Caki2 (cell line): ENCODE measurements at places on chromosomes 11 and 22.

- DNase-seq = no peak
Observed at GRCh38 chr11:64728757-64729365, 5.9 kb upstream of the NRXN2 start.

DNA sequence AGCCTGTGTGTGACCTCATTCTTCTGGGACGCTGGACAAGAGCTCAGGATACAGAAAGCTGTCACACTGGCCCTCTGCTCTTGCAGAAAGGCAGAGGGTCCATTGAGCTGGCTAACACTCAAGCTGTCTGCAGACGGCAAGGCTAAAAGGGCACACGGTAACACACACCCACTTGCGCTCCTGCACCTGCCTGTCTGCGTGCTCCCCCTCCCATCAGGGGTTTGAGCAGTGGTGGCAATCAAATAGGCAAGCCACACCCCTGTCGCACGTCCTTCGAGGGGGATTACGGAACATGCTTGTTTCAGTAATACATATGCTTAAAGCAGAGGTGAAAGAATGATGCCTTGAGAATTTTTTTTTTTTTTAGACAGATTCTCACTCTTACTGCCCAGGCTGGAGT is 7.1 kb upstream of the QSER1 start:
- DNase-seq = no peak

DNA sequence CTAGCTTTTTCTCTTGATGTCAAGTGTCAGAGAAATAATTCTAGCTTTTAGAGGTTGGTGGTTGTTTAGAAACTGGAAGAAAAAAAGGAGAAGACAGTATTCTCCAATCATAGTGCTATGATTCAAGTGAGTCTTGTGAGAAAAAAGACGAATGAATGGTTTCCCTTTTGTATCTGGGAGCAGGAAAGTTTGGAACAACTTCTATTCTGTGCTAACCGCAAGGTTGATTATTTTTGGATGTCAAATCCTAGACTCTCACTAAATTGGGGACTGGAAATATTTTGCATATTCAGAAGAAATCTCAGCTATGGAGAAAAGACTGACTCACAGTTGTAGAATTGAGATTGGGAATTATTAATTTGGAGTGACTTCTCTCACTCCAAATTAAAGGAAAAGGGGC is 69.2 kb downstream of the SYT13 start:
- no peak for DNase-seq

DNA sequence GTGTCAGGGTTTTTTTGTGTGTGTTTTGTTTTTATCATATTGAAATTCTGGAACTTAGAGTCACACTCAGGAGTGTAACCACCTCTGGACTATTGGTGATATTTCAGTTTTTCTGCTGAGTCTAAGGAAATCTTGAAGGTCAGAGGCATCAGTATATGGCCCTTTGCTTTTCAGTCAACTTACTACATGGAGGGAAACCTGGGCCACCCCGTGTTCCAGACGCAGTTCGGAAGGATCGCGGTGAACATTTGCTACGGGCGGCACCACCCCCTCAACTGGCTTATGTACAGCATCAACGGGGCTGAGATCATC is 19.9 kb downstream of the UPB1 start:
- DNase-seq = no peak

- peak; percentile 50 for DNase-seq
Observed at GRCh38 chr11:114340311-114341131, 44.3 kb downstream of the NNMT start.

DNA sequence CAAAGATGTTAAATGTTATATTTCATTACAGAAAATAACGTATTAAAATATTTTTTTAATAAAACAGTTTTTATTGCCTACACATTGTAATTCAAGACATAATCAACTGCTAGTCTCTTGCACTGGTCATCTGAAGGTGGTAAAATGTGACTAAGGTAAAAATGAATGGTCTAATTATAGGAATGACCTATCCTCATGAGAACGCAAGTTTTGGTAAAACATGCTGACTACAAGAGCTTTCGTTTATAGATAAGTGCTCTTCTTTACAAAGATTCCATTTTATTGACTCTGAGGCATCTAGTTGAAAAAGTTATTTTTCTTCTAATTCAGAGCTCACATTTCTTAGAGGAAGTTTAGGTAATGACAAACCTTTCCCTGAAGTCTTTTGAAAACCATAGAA is 27.3 kb downstream of the LUZP2 start:
- no peak for DNase-seq

GRCh38 chr11:103471546-103471945 is 362.3 kb downstream of the DYNC2H1 start:
- DNase-seq = no peak

DNA sequence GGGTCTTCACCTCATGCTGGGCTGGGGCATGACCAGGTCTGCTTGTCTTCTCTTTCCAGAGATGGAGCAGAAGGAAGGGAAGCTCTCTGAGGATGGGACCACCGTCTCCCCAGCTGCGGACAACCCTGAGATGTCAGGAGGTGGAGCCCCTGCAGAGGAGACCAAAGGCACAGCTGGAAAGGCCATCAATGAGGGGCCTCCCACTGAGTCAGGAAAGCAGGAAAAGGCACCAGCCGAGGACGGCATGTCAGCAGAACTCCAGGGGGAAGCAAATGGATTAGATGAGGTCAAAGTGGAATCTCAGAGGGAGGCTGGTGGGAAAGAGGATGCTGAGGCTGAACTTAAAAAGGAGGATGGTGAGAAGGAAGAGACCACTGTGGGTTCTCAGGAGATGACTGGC is 5.2 kb downstream of the SMTNL1 start:
- no peak for DNase-seq

DNA sequence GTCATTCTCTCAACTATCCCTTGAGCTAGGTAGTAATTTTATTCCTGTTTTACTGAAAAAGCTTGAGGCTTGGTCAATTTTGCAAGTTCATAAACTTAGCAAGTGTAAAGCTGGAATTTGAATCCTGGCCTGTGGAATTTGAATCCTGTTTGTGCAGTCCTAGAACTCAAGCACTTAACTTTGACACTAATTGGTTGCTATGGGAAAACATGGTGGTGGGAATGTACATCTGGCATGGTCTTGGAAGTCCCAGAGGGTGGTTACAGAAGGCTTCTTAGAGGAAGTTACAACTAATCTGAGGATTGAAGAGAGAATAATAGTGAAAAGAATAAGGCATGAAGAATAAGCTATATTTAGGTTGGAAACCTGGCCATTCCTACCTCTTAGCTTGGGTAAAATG is 66.5 kb upstream of the LIN7C start:
- no peak for DNase-seq

DNA sequence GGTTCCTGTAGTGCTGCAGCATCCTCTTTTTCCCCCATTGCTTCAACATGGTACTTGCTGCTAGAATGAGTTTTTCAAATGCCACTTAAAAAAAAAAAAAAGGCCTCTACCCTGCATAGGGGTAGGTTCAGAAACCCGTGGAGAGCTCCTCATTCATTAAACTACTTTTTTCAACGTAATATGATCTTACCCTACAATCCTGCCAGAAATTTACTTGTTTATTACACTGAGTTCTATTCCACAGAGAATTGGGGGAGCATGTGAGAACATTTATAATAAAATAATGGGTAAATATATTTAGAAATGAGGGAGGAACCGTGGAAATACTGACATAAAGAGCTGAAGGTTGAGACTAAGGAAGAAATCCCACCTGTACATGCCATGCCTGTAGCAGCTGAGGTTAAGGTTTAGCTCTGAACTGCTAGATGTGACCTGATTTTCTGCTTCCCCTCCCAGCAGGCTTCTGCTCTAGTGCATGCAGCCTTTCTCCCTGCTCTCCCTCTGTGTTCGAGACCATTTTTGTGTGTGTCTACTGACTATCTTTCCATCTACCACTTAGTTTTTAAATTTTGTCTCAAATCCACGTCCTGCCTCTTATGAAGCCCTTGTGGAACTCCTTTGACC is 225.7 kb downstream of the DDX10 start:
- DNase-seq = no peak

DNA sequence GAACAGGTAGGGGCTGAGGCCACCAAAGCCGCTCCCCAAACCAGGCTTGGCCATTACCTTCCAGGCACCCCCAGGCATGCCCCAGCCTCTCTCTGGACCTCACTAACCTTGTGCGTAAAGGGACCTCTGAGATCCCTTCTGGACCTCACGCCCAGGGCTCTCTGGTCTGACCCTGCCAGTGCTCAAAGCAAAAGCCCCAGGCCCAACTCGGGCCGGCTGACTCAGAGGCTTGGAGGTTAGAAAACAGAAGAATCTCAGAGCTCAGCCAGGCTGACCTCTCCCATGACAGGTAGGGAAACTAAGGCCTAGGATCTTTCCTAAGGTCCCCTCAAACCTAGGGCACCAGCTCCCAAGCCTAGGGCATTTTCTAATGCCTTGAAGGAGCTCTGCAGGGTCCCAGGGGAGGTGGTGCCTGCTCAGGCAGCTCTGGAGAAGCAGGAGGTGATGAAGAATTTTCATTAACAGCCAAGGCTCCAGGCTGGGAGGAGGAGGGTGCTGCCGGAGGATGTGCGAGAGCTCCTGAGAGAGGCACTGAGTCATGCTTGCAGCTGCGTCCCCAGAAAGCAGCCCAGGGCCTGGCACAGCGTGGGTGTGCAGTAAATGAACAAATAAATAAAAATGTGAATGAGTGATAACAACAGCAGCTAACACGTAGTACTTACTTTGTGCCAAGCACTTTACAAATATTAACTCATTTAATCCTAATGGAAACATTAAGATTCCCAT is 25.6 kb downstream of the ARRB1 start:
- peak; percentile 58 for DNase-seq

DNA sequence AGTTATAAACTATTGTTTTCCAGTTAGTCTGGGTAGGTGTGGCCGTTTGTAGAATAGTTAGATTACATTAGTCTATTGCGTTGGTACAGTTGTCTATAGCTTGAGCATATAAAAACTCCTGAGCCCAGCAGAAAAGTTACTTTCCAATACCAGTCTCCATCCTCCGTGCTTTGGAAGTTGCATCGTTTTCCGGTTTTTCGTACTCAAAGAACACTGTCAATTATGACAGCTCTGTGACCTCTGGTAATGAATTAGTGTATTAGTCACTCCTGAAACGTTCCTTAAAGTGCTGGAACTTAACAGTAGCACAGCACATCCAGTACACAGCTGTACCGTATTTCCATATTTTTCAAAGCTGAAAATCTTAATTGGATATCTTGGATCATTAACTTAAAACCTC is 808 bp upstream of the MSANTD2 start:
- DNase-seq = no peak

DNA sequence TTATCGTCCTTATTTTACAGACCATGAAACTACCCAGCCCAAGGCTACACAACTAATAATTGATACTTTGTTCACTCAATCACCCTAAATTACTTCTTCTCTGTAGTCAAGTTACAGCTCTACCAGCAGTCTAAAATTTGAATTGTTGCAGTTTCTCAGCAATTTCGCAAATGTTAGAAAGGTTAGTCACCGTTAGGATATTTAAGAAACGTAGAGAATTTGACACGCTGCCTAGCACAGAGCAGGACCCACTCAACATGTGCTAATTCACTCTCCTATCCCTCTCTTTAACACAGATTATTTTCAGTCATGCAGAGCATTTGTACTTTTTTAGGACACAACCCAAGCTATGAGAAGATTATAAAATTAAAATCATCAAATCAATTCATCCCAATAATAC is 771.1 kb upstream of the LUZP2 start:
- no peak for DNase-seq

- DNase-seq = peak; percentile 92
Observed at GRCh38 chr11:111735262-111736116, 30.7 kb downstream of the PPP2R1B start.
